ENCODE measurements at places on chromosomes 5 and 9.

DNA sequence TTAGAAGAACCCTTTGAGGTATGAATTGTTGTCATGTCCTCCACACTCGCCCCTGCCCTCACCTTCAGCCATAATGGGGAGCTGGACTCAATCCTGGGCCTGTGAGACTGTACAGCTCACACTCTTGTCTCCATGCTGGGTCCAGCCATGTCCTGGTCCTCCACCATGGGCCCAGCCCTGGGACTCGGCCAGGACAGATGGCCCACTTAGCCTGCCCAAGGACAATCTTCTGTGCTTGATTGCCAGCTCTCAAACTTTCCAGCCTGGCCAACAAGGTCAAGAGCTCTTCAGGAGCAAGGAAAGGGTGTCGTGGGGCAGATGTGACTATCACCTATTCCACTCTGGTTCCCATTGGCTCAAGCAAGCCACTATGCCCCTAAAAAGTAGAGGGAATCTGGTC is 90.8 kb downstream of the HRH2 start:
- DNase-seq, result no peak

DNA sequence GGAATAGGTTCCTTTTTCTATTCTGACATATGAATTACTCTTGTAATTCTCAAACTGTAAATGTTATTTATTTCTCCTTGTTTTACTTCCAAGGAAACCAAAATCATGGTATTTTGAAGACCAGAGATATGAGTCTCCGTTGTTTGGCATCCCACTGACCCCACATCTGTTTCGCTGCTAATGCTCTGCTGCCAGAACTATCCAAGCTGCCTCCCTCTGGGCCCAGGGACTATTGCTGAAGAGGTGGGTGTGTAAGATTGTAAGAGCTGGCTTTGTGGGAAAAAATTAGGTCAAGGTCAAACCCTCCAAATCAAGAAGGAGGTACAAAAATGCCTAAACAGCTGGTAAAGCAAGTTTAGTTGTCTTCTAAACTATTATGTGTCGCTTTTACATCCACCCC is 129.4 kb upstream of the MYO10 start:
- DNase-seq, result no peak

DNA sequence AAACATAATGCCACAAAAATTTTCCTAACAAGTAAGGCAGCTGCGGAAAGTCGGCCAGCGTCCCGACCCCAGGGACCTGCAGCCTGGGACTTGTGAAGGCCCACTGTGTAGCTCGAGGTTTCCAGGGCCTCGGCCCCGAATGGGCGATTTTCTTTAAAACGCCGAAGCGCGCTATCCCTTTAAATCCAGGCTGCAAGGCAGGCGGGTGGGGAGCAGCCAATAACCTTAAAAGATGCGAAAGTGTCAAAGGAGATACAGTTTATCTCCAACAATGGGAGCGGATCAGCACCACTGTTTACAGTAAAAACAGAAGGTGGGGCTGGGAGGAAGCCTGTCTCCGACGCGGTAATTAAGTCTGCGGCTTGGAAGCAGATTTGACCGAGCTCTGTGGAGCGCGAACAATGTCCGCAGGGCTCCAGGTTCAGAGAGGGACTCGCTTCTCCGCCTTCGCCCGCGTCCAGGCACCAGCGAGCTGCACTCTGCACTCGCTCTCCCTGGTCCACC is 1.7 kb upstream of the ZSWIM6 start:
- peak; percentile 37 for DNase-seq

DNA sequence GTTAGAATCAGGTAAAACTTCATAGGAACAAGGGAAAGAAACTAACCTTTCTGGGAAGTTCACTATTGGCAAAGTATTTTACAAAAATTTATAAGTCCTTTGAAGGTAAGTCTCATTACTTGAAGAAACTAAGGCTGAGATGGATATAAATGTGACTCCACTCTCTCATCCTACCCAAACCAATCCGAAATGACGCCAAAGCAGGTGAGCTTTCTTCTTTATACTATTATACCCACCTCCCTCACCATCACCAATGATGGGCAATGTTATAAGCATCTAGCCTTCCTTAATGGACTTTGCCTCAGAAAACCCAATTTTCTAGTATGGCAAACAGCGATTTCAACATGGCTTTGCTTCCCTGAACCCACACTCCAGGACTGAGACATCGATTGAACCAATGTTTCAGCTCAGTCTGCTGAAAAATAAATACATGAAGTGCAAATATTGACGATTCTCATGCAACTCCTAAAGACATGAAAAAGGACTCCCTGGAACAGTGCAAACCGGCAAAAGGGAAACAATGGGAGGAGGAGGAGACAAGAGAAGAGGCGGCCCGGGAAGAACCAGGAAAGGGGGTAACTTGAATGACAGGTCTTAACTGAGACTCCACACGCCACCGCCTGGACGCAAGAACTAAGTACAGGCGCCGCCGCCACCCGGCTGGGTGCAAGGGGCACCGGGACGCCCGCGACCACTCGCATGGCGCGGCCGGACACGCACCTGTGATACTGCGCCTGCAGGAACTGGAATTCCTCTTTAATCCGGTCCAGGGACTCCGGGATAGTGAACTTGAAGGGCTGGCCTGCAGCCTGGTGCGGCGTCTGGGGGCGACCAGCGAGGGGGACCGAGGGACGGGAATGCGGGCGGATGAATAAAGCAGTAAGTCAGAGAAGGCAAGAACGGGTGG is 2.5 kb downstream of the TLE1 start:
- no peak for DNase-seq

GRCh38 chr5:122772446-122772845 is 2.4 kb upstream of the SNX2 start:
- DNase-seq, result no peak

- no peak for DNase-seq
These were observed 4.5 kb downstream of the CORO2A start for GRCh38 chr9:98187926-98188325.

DNA sequence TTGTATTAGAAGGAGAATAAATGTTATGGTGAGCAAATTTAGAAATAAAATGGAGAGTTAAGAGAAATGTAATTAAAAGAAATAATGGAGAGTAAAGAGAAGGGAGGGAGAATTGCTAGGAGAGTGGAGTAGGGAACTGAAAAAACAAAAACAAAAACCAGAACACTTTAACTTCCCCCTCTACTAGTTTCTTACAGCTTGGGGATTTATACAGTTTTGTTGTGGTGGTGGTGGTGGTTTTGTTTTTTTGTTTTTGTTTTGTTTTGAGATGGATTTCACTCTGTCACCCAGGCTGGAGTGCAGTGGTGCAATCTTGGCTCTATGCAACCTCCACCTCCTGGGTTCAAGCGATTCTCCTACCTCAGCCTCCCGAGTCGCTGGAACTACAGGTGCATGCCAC is 322.4 kb downstream of the TMEM167A start:
- DNase-seq, result no peak

- DNase-seq, result no peak
These were observed 70.2 kb downstream of the SEMA4D start for GRCh38 chr9:89427621-89428221.

Data from NCI-H187 (cell line).